CD8-positive, alpha-beta T cell (primary cell): ENCODE measurements at places on chromosomes 13 and 19. TPM values are rescaled to one million over a fixed set of nuclear protein-coding genes. Genes with fewer than 3 reads are reported as not detected.

KLK12 gene
- not detected for total RNA-seq

F2RL3 gene
- total RNA-seq, result not detected

OLFM2 gene
- total RNA-seq, result 3.0 TPM

SHISA7 gene
- not detected for total RNA-seq

SLC25A41 gene
- total RNA-seq, result not detected

PRSS57 gene
- not detected for total RNA-seq

ZNF497 gene
- total RNA-seq, result 0.79 TPM

KLK2 gene
- not detected for total RNA-seq

MAP4K1 gene
- total RNA-seq, result 151 TPM

ILF3 gene
- 604 TPM for total RNA-seq

KIR3DL2 gene
- 1.5 TPM for total RNA-seq

CYP4F2 gene
- not detected for total RNA-seq

ZNF28 gene
- total RNA-seq, result 1.7 TPM

KIR3DL1 gene
- total RNA-seq, result 0.19 TPM

CDC16 gene
- total RNA-seq, result 55.6 TPM

RB1 gene
- total RNA-seq, result 11.5 TPM

ZNF726 gene
- total RNA-seq, result 3.5 TPM

PROZ gene
- not detected for total RNA-seq

WDFY2 gene
- total RNA-seq, result 17.2 TPM

PROSER1 gene
- total RNA-seq, result 52.4 TPM

C19orf81 gene
- not detected for total RNA-seq

KASH5 gene
- not detected for total RNA-seq

THOP1 gene
- total RNA-seq, result 23.4 TPM

NPHS1 gene
- total RNA-seq, result 0.46 TPM

ELAVL3 gene
- total RNA-seq, result not detected

NTF4 gene
- total RNA-seq, result not detected

ZNF560 gene
- not detected for total RNA-seq

C13orf46 gene
- 12.1 TPM for total RNA-seq

FGF21 gene
- not detected for total RNA-seq

ZNF540 gene
- total RNA-seq, result 20.1 TPM

ECSIT gene
- total RNA-seq, result 31.1 TPM

C13orf42 gene
- not detected for total RNA-seq

ADGRE3 gene
- total RNA-seq, result not detected

SMIM44 gene
- total RNA-seq, result not detected

ZIC2 gene
- not detected for total RNA-seq

TBXA2R gene
- 2.3 TPM for total RNA-seq

MADCAM1 gene
- total RNA-seq, result 0.19 TPM

DMAC2 gene
- total RNA-seq, result 23.2 TPM

HAUS8 gene
- 29.3 TPM for total RNA-seq

TMPRSS9 gene
- total RNA-seq, result not detected

LIM2 gene
- not detected for total RNA-seq

CLEC11A gene
- 5.7 TPM for total RNA-seq

LILRB3 gene
- total RNA-seq, result not detected

OR7A5 gene
- total RNA-seq, result not detected

LHB gene
- not detected for total RNA-seq

SLITRK5 gene
- total RNA-seq, result not detected

GAS6 gene
- total RNA-seq, result 1.2 TPM
